ENCODE measurements at places on chromosomes 11 and 22.

- DNase-seq, result peak; percentile 32
These were observed 7.0 kb downstream of the EXPH5 start for GRCh38 chr11:108586600-108586999.

DNA sequence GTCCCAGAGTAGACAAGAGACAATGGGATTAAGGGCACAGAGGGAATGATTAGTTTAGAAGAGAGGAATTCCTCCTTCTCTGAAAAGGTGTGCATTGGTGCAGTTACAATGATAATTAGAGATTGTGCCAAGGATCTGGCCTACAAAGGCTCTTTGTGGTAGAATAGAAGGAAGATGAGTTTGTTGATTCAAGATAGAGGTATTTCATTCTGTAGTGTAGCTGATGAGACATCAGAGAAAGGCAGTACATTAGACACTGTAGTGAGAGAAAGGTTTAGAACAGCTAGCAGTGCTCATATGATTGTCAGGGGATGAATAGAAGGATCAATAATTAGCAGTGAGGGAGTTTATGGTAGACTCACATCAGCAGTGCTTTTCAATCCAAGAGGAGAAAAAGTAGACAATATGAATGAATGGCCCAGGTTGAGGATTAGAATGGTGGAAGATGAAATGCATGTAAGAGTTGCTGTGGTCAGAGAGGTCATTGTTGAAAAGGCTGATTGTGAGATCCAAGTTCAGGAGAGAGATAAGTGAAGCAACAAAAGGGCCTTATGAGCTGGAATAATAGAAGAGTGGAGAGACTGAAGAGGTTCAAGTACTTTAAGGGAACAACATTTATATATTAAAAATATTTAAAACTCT, 28.9 kb downstream of the SIK2 start:
- DNase-seq, result no peak

- DNase-seq, result no peak
These were observed 9.8 kb downstream of the ZNF74 start for GRCh38 chr22:20403779-20404140.

GRCh38 chr11:28439403-28439802, 331.2 kb downstream of the METTL15 start:
- no peak for DNase-seq

GRCh38 chr11:121576531-121576930, 123.8 kb upstream of the SORL1-AS1 start:
- DNase-seq, result no peak

- DNase-seq, result no peak
These were observed 206.0 kb downstream of the OPCML start for GRCh38 chr11:133326332-133326731.

- DNase-seq, result no peak
These were observed 115.3 kb upstream of the SESN3 start for GRCh38 chr11:95346265-95346664.

DNA sequence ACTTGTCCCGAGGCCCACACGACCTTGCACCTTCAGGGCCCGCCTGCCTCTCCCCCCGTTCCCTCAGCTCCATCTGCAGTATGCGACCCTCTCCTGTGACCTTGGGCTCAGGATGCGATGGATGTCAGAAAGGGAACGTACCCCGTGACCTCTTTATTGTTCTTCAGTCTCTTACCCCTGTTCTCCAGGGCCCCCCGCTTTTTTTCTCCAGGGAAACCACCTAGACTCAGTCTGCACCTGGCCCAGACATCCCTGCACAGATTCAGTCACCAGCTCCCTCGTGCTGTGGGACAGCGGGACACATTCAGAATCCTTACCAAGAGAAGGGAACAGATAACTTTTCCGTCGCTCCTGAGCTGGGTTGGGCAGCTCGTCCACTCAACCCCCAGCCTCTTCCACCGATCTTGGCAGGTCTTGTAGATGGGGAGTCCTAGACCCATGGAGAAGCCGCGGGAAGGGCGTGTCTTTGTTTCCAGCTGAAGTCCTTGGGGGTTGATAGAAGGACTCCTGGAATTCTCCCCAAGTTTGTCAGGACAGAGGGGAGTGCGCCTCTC, 1.4 kb upstream of the PHOX2A start:
- no peak for DNase-seq

- no peak for DNase-seq
These were observed 2.3 kb downstream of the TSPAN4 start for GRCh38 chr11:844693-845644.

GRCh38 chr22:44759430-44760310, 7.3 kb downstream of the ARHGAP8 start:
- DNase-seq, result no peak

- no peak for DNase-seq
These were observed 3.4 kb upstream of the MCAM start for GRCh38 chr11:119320240-119320775.

GRCh38 chr11:6411594-6412031, 7.3 kb downstream of the APBB1 start:
- DNase-seq, result no peak

GRCh38 chr11:2571598-2572281, 126.9 kb downstream of the KCNQ1 start:
- no peak for DNase-seq

DNA sequence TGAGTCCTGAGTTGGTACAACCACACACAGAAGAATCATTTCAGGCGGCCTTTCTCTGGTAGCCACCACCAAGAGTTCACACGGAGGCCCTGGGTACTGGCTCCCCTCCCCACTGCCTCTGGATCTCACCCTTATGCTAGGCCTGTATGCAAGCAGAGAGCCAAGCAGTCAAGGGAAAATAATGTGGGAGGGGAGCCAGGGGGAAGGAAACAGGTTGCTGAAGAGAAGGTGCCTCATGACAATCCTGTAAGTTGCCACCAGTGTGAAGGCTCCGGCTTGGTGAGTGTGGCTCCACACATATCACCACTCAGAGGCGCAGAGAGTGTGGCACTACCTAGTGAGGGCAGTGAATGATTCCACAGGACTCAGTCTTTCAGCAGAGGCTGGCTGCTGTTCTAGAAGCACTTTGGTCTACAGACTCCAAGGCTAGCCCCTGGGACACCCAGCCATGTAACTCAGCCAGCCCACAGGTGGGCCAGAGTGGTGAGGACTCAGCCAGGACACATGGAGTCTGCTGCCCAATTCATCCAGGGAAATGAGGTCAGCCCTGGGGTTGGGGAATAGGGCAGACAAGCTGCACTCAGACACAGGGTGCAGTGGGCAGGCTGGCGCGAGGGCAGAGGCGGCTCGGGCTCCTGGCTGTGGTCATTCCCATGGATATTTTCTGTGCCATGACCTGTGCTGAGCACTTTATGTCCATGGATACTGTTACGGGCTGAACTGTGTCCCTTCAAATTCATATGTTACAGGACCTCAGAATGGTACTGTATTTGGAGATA, 49.0 kb upstream of the SERPIND1 start:
- no peak for DNase-seq

DNA sequence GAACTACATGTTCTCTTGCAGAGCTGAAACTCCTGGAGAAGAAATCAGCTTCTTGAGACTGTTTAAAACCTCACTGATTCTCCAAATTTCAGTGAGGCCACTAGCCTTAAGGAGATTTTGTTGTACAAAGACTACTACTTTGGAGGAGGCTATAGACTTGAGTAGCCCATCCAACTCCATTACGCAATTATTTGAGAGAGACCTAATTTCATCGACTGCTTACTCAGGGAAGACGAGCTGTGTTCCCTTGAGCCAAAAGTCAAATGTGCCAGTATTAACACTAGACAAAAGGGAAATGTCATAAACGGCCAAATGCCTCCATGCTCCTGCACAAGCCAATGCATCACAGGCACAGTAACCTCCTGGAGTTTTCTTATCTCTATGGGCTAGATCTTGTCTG, 182.8 kb upstream of the SESN3 start:
- DNase-seq, result no peak

GRCh38 chr11:11137339-11137738, 215.7 kb downstream of the CSNK2A3 start:
- DNase-seq, result no peak

GRCh38 chr11:44008088-44008501, 39.7 kb upstream of the ACCSL start:
- no peak for DNase-seq

GRCh38 chr22:28112548-28113043, 193.5 kb upstream of the PITPNB start:
- no peak for DNase-seq

- DNase-seq, result no peak
These were observed 57.8 kb downstream of the ST14 start for GRCh38 chr11:130217133-130218031.

DNA sequence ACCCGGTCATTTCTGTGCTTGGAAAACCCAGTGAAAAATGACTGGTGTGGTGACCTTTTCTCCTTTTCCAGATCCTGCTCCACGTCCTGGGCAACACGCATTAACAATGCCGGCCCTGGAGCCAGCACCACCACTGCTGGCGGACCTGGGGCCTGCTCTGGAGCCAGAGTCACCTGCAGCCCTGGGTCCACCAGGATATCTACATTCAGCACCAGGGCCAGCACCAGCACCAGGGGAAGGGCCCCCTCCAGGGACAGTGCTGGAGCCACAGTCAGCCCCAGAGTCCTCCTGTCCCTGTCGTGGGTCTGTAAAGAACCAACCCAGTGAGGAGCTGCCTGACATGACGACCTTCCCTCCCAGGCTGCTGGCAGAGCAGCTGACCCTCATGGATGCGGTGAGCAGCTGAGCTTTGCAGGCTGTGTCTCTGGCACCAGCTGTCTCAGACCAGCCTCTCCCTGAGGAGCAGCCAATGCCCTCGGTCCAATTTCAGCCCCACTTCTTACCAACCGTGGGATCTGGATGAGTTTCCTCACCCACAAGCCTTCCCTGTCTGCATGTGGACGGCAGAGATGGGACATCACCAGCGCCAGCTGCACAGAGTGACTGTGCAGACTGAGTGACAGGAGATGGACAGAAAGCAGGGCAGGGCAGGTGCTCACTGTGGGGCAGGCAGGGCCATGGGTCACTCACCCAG, 1.9 kb downstream of the RGL4 start:
- no peak for DNase-seq

GRCh38 chr11:114813189-114813718, 134.9 kb downstream of the NXPE2 start:
- DNase-seq, result no peak

DNA sequence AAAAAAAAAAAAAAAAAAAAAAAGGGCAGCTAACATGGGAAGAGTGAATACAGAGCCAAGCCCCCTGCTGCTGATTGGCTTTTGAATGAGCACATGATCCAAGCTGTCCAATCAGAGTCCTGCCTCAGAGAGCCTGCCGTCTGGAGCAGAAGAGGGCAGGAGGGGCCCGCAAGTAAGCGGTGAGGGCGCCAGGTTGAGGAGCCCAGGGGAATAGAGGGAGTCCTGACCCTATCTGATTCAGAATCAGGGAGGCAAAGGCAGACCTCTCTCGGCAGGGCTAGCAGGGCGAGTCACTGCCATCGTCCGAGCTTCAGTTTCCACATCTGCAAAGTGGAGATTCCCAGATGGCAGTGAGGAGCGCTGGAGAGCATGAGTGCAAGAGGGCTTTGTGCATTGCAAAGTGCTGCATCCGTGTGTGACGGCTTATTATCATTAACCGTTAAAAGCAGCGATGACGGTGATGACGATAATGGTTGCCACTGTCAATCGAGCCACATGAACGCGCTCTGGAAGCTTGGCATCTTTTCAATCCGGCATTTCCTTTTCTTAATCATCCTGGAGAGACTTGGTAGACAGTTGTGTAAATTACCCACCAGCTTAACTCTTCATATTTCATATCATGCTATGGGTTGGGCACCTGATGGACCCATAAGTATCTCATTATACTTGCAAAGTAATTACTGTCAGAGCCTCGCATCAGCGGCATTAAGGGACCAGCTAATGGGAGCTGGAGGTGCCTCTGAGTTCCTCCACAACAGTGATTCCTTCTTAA, 68.6 kb upstream of the ATXN10 start:
- peak; percentile 84 for DNase-seq

DNA sequence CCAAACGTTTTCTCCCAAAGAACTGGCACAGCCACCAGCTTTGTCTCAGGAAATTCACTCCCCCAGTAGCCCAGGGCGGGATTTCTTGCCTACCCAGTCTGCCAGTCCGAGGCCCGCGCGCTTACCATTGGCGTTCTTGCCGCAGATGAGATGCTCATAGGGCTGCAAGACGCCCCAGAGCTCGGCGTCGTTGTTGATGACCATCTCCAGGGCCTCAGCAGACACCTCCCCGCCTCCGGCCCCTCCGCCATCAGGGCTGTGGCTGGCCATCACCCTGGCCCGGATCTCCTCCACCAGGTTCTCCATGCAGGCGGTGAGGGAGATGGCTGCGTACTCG, 1.3 kb downstream of the ABTB2 start:
- no peak for DNase-seq

DNA sequence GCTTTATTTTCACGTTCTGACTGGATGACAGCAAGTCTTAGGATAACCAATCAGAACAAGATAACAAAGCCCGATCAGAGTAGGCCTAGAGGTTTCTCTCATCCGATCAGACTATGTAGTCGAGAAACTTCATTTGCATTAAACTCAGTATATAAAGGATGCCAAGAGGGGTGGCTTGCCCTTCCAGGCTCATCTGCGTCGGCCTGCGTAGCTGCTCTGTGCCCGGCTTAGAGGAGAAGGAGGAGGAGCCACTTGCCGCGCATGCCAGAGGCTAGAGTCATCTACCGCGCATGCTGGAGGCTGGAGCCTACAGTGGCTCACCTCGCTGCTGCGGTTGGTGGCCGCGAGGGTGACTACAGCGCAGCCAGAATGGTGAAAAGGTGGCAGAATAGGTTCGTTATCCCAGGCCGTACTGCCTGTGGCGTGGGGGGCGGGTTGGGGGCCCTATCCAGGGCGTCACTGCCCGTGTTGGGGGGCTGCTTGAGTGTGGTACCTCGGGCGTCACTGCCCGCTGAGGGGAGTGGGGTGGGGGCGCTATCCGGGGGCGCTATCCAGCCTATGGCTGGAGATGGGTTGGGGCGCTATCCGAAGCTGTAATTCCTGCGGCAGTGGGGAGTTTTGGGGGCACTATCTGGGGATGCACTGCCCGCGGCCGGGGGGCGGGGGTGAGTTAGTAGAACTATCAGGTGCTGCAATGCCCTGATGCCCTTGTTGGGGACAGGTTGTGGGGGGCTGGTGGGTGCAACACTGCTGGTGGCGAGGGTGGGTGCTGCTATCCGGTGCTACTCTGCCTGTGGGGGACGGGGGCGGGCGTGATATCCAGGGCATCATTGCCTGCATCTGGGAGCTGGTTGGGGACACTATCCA, at the start of gene RFPL2:
Gene RFPL2 (minus strand): TSS at position 218 of the 867 bp plus-strand sequence. CDS start 2,622 bp downstream, outside the sequence.
- DNase-seq, result peak; percentile 80

All from NCI-H2029 (cell line).